ENCODE measurements at places on chromosomes 16 and 17.

GRCh38 chr17:50045154-50045553 lies 10.8 kb upstream of the ITGA3 start:
- no peak for DNase-seq

- no peak for DNase-seq
Measured at GRCh38 chr16:31118223-31119155, 1.0 kb downstream of the KAT8 start.

- no peak for DNase-seq
Measured at GRCh38 chr16:46997844-46998243, 24.4 kb upstream of the DNAJA2 start.

DNA sequence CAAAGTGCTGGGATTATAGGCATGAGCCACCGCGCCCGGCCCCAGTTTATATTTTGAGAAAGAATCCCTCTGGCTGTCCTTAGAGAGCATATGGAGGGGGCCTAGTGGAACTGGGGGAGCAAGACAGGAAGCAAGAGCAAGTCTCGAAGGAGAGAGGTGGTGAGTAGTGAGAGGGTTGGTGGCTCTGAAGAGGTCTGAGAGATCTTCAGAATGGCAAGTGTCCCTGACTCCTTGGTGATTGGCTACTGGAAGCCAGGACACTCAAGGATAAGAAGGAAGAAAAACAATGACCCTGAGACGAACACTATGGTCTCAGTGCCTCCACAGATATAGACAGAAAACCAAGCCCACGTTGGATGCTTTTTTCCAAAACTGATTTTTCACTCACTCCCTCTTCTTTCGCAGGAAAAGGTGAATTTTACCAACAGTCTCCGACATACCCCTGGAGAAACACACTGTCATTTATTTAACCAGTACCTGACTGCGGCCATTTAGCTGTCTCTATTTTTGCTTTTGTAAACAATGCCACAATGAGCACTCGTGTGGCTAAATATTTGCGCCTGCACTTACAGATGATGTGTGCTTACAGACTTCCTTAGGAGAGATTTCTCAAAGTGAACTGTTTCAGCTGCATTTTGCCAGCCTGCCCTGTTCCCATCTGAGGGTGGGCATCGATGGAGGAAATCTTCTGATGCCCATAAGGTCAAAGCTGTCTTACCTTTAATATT lies 15.9 kb upstream of the DOK4 start:
- DNase-seq, result no peak

GRCh38 chr16:3068487-3068886 lies 3.0 kb downstream of the IL32 start:
- no peak for DNase-seq

DNA sequence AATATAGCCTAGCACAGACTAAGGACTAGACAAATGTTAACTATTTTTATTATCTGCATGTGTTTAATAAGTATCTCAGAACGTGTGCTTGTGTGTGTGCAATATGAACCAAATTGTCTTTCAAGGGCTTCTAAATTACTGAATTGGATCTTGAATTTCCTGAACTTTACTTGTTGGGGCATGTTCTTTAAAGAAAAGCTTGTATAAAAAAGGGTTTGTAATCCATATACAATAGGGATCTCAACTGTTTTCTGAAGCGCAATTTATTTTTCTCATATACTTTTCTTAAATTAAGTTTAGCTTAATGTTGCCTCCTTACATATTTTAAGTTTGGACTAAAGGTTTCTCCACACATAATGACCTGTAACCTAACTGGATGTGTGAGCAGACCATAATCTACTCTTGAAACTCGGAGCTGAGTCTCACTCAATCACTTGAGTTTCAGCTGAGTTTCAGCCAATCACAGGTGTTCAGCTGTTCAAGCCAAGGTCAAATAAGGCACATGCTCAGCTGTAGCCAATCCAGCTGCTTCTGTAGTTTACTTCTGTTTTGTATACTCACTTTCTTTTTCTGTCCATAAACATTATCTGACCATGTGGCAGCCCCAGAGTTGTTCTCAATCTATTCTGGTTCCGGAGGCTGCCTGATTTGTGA lies 72.3 kb downstream of the CDK5R1 start:
- DNase-seq, result no peak

- no peak for DNase-seq
Measured at GRCh38 chr17:68600067-68600930, 868 bp downstream of the FAM20A start.

DNA sequence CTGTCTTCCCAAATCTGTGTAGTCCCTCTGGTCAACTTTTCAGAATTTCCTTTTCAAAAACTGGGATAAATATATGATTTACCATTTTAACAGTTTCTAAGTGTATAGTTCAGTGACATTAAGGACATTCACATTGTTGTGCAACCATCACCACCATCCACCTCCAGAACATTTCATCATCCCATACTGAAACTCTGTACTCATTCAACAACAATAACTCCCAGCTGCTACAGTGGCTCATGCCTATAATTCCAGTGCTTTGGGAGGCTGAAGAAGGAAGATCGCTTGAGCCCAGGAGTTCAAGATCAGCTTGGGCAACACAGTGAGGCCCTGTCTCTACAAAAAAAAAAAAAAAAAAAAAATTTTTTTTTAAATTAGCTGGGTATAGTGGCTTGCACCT lies 131.0 kb downstream of the AATF start:
- DNase-seq, result no peak

DNA sequence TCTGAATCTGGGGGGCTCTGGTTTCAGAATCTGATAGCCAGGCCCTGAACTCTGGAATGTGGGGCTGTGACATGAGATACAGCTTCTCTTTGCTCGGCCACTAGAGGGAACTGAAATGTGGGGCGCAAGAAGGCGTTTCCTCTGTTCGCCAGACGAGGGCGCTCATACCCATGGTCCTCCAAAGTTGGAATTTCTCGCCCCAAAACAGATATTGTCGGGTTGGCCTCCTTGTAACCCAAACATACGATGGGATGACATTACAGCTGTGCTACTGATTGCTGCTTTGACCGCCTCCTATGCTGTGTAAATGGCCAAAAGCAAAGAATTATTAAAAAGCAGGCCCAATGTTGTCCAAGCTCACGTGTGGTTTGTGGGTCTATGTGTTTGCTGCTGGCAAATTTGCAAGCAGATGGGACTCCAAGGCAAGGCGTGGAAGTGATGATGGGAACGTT lies 13.1 kb upstream of the MSI2 start:
- DNase-seq, result peak; percentile 67

DNA sequence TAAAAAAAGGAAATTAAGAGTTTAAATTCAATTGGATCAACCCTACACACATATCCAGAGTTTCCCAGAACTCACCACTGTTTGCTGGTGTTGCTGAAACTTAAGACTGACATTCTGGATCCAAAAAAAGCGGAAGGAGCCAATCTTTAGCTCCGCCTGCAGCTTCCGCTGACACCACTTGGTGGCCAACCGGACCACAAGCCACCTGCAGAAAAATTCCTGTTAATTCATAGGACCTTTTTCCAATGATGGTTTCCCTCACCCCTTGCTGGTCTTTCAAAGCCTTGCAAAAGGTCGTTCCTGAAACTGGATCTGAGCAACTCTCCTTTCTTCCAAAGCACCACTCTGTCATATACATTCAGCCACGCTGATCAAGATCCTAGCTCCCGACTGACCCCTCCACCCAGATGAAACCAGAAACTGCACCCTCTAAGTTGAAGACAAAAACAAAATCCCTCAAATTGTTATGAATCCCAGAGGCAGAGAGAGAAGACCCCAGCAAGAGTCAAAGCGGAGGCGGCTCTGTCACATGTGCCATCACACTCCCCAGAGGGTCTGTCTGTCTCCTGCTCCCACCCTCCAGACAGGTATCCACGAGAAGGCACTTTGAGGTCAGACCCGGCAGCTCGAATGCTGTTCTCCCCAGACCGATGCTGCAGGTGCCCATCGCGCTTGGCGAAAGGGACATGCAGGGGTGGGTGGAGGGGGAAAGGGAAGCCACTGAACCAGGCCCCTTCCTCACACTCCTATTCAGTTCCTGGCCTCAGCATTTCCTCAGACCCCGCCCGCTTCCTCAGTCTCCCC lies 773 bp downstream of the BLTP2 start:
- peak; percentile 58 for DNase-seq

DNA sequence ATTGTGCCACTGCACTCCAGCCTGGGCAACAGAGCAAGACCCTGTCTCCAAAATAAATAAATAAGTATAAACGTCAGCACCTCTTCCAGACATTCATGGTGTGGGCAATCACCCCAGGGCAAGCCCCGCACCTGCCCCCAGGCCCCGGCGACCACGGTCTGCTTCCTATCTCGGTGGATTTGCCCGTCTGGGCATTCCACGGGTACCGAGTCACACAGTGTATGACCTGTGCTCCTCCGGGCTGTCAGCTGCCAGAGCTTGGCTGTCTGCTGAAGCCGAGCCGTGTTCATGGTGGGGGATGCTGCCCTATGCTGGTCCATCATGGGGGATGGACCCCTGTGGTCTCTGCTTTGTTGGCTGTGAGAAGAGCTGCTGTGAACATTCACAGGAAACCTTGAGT lies 15.4 kb downstream of the CYBC1 start:
- DNase-seq, result no peak

DNA sequence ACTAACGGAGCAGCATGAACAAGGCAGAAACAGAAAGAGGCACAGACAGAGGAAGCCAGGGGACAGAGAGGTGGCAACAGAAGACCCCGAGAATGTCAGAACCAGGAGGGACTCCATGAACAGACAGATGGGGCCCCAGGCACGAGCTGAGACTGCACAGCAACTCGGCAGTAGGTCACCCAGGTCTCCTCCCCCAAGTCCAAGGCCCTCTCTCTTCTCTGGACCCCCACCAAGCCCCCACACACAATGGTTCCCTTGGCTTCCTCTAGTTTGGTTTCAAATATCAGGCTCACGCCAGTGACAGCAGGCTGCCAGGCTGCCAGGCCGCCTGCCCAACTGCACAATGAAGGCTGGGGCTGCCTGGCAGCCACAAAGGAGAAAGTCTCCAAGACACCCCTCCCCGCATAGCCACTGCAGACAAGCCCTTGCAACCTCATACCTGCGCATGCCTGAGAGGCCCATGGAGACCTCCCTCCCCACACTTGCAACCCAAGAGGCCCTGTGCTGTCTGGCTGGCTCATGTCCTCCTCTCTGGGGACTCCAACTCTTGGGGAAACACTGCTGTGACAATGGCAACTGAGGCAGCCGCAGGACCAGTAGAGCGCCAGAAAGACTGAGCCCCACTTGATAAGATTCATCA lies 54.8 kb downstream of the PIMREG start:
- DNase-seq, result no peak

- no peak for DNase-seq
Measured at GRCh38 chr17:82037889-82038195, 345 bp upstream of the DCXR start.

- DNase-seq, result no peak
Measured at GRCh38 chr17:76887802-76888201, 19.6 kb downstream of the MGAT5B start.

- no peak for DNase-seq
Measured at GRCh38 chr17:37130984-37131446, 182.3 kb downstream of the AATF start.

GRCh38 chr16:49854796-49855203 lies 1.1 kb downstream of the ZNF423 start:
- DNase-seq, result peak; percentile 59

GRCh38 chr17:66491213-66491612 lies 188.8 kb downstream of the PRKCA start:
- no peak for DNase-seq

DNA sequence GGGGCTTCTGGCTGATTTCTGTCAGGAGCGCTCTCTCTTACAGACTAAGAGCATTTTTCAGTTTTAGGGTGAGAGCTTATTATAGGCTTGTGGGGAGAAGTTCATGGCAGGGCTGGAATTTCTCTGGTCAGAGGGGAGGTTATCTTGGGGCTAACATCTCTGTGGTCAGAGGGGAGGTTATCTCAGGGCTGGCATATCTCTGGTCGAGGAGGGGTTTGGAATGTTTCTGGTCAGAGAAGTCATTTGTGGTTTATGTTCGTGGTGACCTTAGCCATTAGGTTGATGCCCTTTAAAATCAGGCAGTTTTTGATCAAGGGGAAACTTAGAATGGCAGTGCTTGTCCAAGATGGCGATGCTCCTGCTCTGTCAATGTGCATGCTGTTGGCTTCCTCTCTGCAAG lies 10.8 kb upstream of the USP31 start:
- DNase-seq, result no peak

DNA sequence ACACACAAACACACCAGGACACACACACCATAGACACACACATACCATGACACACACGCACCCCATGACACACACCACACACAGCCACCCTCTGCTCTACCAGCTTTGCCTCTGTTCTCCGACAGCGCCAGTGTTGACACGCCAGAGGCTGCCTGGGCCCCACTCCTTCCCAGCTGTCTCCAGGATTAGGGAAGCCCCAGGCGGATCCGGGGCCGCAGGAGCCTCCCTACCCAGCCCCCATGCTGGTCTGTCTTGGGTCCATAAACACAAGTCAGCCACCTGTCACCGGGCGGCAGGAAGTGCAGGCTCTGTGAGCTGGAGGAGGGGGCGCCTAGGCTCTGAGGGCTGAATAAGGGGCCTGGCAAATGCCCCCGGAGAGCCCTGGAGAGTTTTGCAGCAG lies 10.5 kb downstream of the TBC1D16 start:
- DNase-seq, result peak; percentile 78

DNA sequence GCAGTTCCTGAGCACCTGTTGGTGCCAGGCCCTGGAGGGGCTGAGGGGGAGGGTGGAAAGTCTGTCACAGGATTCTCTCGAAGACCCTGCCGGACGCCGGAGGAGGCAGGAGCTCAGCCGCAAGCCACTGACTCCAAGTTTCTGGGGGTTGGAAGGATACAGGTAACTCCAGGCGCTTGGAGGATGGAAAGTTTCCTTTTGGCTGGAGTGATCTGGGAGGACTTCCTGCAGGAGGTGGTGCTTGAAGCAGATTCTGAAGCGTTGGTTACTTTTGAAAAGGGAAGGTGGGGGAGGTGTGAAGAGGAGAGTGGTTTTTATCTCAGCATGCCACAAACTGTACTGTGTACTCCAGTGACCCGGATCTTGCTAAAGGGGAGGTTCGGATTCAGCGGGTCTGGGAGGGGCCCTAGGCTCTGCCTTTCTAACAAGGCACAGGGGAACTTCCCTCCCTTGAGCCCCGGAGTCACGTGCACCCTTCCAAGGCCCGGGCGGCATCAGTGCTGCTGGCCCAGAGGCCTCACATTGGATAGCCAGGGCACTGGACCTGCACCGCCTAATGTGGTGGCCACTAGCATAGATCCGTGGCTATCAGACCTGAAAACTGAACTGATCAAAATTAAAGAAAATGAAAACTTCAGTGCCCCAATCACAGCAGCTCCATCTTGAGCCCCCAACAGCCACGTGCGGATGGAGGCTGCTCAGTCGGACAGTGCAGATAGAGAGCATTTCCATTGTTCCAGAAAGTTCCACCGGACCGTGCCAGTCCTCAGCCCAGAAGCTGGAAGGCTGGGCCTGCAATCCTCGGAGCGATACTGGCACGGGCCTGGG lies 42.2 kb upstream of the GSE1 start:
- no peak for DNase-seq

- no peak for DNase-seq
Measured at GRCh38 chr17:17156107-17156506, 50.0 kb downstream of the PLD6 start.

- no peak for DNase-seq
Measured at GRCh38 chr16:78894886-78895285, 705.7 kb downstream of the MAF start.

- DNase-seq, result no peak
Measured at GRCh38 chr16:67435758-67436164, 4.8 kb downstream of the HSD11B2 start.

GRCh38 chr17:17206913-17207335 lies 791 bp upstream of the PLD6 start:
- DNase-seq, result no peak

GRCh38 chr17:29505836-29506235 lies 61.0 kb downstream of the ABHD15 start:
- no peak for DNase-seq

- peak; percentile 17 for DNase-seq
Measured at GRCh38 chr17:4555873-4556759, 932 bp upstream of the MYBBP1A start.

All from femur (tissue), 1 donor.